ENCODE measurements at places on chromosomes 1 and 21. TPM values are rescaled to one million over a fixed set of nuclear protein-coding genes. Genes with fewer than 3 reads are reported as not detected.

DNA sequence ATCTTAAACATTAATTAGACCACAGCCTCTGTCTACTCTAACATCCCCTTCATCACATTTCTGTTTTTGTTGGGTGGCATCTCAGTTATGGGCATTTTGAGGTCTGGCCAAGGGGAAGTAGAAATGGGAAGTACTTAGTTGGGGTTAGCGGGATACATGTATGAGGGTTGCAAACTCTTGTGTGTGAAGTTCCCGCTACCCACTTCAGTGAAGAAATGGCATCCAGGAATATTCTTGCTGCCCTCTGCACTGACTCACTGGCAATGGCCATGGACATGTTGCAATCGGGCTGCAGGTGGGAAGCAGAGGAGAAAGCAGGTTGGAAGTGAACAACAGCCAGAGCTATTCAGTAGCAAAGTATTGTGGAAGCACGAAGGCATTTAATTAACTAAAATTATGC is 7.4 kb downstream of the CD48 start:
- no peaks in the 10 kb centered on the region for H3K4me1 ChIP-seq
- no peak overlapping the region for H3K4me3 ChIP-seq
- H3K36me3 ChIP-seq = no peaks in the 10 kb centered on the region
- H3K27me3 ChIP-seq = no peaks in the 10 kb centered on the region
- H3K27ac ChIP-seq = no peak overlapping the region
- DNase-seq = peak; percentile 42

DNA sequence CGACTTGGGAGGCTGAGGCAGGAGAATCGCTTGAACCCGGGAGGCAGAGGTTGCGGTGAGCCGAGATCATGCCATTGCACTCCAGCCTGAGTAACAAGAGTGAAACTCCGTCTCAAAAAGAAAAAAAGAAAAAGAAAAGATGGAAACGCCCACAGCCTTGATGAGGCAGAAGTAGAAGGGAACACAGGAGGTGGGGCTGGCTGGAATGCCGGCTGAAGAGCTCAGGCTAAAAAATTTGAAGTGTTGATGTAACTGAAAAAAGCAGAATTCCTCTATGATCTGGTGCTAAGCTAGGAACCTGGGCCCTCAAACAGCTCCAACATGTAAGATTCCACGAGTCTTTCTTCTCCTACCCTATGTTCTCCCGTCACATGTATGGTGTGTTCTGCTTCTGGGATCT is 53.6 kb downstream of the SLC66A1 start:
- peaks cover 49% of the 10 kb centered on the region for H3K4me1 ChIP-seq
- H3K27ac ChIP-seq = no peak overlapping the region
- no peak for DNase-seq
- no peak overlapping the region for H3K4me3 ChIP-seq
- no peaks in the 10 kb centered on the region for H3K27me3 ChIP-seq

Gene PIGR
- under 0.01 TPM for total RNA-seq

DNA sequence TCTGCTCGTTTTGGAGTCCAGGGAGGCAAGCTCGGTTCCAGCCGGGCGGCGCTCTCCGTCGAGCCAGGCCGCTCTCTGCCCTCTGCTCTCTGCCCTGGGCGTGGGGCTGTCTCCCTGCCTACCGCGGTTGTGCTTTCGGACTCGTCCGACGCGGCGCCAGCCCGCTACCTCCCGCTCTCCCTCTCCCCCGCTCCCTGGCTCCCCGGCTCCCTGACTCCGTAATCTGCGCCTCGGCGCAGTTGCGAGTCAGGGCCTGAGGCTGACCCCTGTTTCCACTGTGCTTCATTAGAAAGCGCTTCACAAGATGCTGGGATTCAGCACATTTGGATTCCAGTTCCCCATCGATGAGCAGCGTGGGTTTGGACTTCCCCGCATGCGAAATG is 2.2 kb downstream of the SOX13 start:
- H3K27me3 ChIP-seq = peaks cover 19% of the 10 kb centered on the region
- H3K4me1 ChIP-seq = peaks cover 48% of the 10 kb centered on the region
- no peaks in the 10 kb centered on the region for H3K36me3 ChIP-seq
- H3K4me3 ChIP-seq = peak overlapping the region; percentile 79

- peak; percentile 78 for DNase-seq
- peak overlapping the region; percentile 95 for H3K27ac ChIP-seq
- peaks cover 16% of the 10 kb centered on the region for H3K36me3 ChIP-seq
- H3K4me1 ChIP-seq = peaks cover 14% of the 10 kb centered on the region
These were observed 643 bp upstream of the MOV10 start for GRCh38 chr1:112673592-112674439.

GRCh38 chr1:243883551-243883950 is 33.5 kb upstream of the AKT3 start:
- H3K36me3 ChIP-seq = no peaks in the 10 kb centered on the region
- no peaks in the 10 kb centered on the region for H3K4me1 ChIP-seq
- H3K27ac ChIP-seq = no peak overlapping the region
- no peak for DNase-seq

DNA sequence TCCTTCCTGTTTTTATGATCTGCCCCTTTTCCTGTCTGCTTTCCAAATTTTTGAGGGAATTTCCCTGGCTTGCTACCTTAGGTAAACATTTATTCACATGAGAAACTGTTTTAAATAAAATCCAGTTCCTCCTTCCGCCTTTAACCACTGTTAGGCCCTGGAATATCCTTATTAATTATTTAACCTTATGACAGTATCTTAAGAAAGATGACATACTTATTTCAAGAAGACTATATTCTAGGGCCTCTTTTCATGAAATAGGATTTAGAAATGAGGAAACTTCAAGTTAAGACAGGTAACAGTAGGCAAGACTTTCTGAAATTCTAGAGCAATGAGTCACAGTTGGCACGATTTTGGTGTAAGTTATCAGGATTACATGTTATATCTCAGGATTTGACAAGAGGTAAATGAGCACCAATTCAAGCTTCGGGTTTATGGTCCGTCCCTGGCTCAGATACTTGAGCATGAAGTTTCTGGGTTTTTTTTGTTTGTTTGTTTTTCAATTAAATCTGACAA is 2.0 kb upstream of the TNFSF18 start:
- no peak overlapping the region for H3K4me3 ChIP-seq
- no peak for DNase-seq
- no peaks in the 10 kb centered on the region for H3K27me3 ChIP-seq
- H3K27ac ChIP-seq = no peak overlapping the region
- H3K36me3 ChIP-seq = no peaks in the 10 kb centered on the region

Gene TMPRSS3
- total RNA-seq = not detected

DNA sequence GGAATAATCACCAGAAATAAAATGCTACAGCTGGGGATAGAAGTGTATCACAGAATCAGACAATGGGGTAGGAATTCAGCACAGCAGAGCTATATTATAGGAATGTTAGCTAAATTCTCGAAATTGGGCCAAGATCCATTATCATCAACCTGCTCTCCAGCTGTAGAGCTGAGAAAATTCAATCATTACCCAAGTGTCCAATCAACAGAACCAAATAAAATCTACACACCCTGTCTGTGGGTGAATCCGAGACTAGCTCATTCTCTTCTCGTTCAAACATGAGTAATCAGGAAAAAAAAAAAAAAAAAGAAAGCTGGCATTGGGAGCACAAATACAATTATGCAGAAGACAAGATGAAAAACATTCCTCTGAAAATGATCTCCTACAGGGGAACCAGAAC is 119.2 kb downstream of the CDC7 start:
- H3K4me1 ChIP-seq = peaks cover 26% of the 10 kb centered on the region
- H3K27me3 ChIP-seq = no peaks in the 10 kb centered on the region
- DNase-seq = peak; percentile 80
- no peaks in the 10 kb centered on the region for H3K36me3 ChIP-seq
- H3K4me3 ChIP-seq = no peak overlapping the region
- H3K27ac ChIP-seq = peak overlapping the region; percentile 0

Gene TMEM125
- not detected for total RNA-seq

GRCh38 chr1:94068999-94069918 is 51.7 kb downstream of the ABCA4 start:
- peaks cover 2% of the 10 kb centered on the region for H3K27me3 ChIP-seq
- H3K36me3 ChIP-seq = no peaks in the 10 kb centered on the region
- peaks cover 33% of the 10 kb centered on the region for H3K4me1 ChIP-seq
- peak overlapping the region; percentile 62 for H3K27ac ChIP-seq
- DNase-seq = peak; percentile 77

DNA sequence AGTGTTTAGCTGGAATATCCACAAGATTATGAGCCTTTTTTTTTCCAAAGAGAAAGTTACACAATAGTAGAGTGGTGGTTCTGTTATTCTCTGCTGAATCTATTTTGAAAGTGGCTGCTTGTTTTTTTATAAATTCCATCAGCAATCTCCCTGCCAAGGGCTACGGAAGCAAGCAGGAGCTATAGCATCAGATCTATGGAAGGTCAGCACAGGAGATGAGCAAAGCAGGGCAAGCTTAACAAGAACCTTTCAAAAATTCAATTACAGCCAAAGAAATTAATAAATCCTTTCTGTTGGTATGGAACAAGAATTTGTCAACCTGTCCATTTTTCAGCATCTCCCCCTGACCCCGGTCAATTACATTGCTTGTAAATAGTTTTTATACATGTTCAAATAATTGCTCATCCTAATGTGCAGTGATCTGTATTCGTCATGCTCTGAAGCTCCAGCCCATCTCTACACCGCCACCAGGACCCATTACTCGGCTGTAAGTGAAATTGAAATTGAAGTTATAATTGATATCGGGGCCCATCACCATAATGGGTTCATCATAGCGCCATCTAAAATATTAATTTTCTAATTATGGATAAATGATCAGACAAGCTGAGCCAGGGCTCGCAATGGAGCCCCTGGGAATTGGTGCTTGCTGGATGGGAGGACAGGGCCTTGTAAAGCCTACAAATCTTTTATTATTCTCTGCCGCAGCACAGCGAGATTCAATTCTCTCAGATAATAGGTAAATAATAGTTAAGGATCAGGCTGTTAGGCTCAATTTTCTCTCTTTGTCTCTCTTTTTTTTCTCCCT is 215.1 kb downstream of the ATG4C start:
- no peak overlapping the region for H3K4me3 ChIP-seq
- no peaks in the 10 kb centered on the region for H3K4me1 ChIP-seq
- no peaks in the 10 kb centered on the region for H3K36me3 ChIP-seq
- H3K27me3 ChIP-seq = peaks cover 6% of the 10 kb centered on the region
- no peak for DNase-seq
- H3K27ac ChIP-seq = no peak overlapping the region

Gene FCRLA
- total RNA-seq = 0.35 TPM

- H3K27ac ChIP-seq = no peak overlapping the region
- H3K4me3 ChIP-seq = no peak overlapping the region
- DNase-seq = no peak
- peaks cover 4% of the 10 kb centered on the region for H3K4me1 ChIP-seq
- H3K27me3 ChIP-seq = no peaks in the 10 kb centered on the region
These were observed 7.3 kb upstream of the TARS2 start for GRCh38 chr1:150479927-150480352.

Gene OR2L3
- total RNA-seq = not detected

DNA sequence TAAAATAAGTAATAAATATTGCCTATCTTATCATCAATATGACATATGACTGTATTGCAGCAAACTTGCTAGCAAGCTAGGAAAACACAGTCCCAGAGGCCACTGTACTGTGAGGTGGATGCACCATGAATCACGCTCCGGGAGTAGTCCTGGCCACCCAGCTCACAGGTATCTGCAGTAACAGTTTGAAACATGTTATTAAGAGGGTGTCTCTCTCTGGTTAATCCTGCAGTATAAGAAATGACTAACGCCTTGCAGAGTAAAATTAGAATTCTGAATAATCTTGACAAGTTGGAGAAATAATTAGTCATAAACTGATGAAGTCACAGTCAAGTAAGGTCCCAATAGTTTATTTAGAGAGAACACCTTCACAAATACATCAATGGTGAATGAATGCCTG is 34.0 kb upstream of the DPT start:
- H3K4me3 ChIP-seq = no peak overlapping the region
- peaks cover 3% of the 10 kb centered on the region for H3K4me1 ChIP-seq
- H3K27me3 ChIP-seq = no peaks in the 10 kb centered on the region
- no peak overlapping the region for H3K27ac ChIP-seq
- H3K36me3 ChIP-seq = no peaks in the 10 kb centered on the region

Gene OR2M3
- not detected for total RNA-seq

GRCh38 chr1:19088717-19089442 is 121.2 kb downstream of the UBR4 start:
- DNase-seq = no peak
- H3K4me3 ChIP-seq = no peak overlapping the region
- peaks cover 79% of the 10 kb centered on the region for H3K36me3 ChIP-seq
- peaks cover 41% of the 10 kb centered on the region for H3K4me1 ChIP-seq
- H3K27me3 ChIP-seq = no peaks in the 10 kb centered on the region
- H3K27ac ChIP-seq = no peak overlapping the region

DNA sequence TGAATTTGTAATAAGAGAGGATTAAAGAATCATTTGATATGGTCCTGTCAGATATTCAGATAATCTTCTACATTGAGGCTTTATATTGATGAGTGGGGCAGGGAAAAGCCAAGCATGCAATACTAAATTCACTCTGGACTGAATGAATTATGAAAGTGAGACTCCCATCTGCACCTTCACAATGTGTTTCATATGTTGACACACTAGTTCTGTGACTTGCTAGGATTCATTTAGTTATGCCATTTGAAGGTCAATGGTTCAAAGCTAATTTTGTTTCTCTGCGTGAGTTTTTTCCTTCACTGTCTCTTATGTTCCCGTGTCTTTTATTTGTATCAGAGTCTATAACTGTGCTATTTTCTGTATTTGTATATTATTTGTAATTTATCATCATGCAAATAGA is 1332.5 kb downstream of the KCNT2 start:
- no peak overlapping the region for H3K4me3 ChIP-seq
- H3K27me3 ChIP-seq = no peaks in the 10 kb centered on the region
- no peak for DNase-seq
- H3K4me1 ChIP-seq = no peaks in the 10 kb centered on the region

GRCh38 chr1:115320377-115320776 is 17.7 kb downstream of the NGF start:
- no peak overlapping the region for H3K4me3 ChIP-seq
- no peak for DNase-seq
- no peak overlapping the region for H3K27ac ChIP-seq

Gene CACNA1S
- 26.1 TPM for total RNA-seq

Gene HCRTR1
- total RNA-seq = 0.04 TPM

Gene CAP1
- total RNA-seq = 77.0 TPM

DNA sequence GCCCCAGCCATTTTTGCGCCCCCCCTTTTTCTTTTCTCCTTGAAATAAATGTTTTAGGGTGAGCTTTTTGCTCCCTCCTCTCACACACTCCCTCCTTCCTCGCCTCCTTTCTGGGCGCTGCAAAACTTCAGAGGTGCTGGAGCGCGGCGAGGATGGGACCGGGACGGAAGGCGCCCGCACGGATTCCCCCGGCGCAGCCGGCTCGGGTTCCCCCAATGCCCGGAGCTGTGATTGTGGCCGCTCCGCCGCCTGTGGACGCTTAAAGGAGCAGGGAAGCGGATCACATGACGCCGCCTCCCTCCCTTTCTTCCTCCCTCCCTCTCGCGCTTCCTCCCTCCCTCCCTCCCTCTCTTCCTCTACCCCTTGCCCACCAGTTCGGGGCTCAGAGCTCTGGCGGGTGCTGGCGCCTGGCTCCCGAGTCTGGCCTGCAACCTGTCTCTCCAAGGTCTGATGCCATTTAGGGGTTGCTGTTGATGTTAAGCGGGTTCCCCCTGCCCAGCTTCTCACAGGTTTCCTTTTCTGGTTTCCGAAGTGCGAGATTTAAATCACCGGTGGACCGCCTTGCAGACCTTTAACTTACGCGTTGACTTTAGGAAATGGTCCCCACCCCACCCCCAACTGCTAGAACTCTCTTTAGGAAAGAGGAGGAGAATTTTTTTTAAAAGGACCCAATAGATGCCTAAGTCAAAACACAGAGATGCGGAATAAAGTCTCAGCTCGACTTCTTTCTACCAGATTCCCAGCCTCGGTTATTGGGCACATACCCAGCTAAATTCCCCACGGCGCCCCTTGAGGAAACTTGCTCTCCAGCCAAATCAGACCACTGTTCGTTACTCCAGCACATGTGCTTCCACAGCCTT is at the start of gene WLS:
TSS of gene WLS (minus strand) at position 235 of the 860 bp plus-strand sequence. CDS start at position 11, 224 bp downstream.
- no peaks in the 10 kb centered on the region for H3K36me3 ChIP-seq
- DNase-seq = peak; percentile 95
- H3K27me3 ChIP-seq = no peaks in the 10 kb centered on the region
- peaks cover 13% of the 10 kb centered on the region for H3K4me1 ChIP-seq
- H3K4me3 ChIP-seq = peak within 1 kb of the TSS; percentile 60

Measured in muscle of leg (tissue), 16 donors.